Kidney (tissue), 22 donors: ENCODE measurements at places on chromosomes 2 and 18.

GRCh38 chr2:102753563-102754159, 8.2 kb upstream of the TMEM182 start:
- no peak for DNase-seq

- no peak for DNase-seq
These were observed 47.9 kb downstream of the SLC14A1 start for GRCh38 chr18:45771587-45772480.

GRCh38 chr2:75155115-75155514, 44.2 kb downstream of the TACR1 start:
- DNase-seq, result no peak

GRCh38 chr2:45343251-45344017, 267.6 kb downstream of the SRBD1 start:
- no peak for DNase-seq

DNA sequence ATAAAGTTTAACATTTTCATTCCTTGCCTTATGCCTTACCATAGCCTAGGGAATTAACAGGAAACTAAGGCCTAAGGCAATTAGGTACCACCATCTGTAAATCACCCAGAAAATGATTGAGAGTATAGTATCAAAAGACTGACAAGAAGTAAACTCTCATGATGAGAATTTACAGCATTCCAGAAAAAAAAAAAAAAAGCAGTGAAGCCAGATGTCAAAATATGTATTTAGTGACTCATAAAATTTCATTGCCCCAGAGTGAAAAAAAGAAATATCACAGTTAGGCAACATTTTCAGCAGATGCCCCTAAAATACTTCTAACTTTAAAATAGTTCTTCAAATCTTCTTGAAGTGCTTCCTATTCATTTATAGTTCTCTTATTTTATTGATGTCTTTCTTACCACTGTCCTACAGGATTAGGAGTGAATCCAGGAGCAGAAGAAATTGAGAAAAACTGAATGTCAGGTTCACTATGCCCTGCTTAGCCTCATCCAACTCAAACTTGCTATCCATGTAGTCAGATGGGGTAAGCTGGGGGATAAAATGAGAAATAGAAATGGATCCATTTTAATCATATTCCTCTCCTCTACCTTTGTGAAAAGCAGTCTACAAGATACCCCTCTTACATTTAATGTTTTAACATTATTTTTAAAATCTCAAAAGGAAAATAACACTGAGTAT, 57.3 kb upstream of the TANK start:
- no peak for DNase-seq

GRCh38 chr18:69674966-69675365, 272.7 kb downstream of the CD226 start:
- DNase-seq, result no peak

DNA sequence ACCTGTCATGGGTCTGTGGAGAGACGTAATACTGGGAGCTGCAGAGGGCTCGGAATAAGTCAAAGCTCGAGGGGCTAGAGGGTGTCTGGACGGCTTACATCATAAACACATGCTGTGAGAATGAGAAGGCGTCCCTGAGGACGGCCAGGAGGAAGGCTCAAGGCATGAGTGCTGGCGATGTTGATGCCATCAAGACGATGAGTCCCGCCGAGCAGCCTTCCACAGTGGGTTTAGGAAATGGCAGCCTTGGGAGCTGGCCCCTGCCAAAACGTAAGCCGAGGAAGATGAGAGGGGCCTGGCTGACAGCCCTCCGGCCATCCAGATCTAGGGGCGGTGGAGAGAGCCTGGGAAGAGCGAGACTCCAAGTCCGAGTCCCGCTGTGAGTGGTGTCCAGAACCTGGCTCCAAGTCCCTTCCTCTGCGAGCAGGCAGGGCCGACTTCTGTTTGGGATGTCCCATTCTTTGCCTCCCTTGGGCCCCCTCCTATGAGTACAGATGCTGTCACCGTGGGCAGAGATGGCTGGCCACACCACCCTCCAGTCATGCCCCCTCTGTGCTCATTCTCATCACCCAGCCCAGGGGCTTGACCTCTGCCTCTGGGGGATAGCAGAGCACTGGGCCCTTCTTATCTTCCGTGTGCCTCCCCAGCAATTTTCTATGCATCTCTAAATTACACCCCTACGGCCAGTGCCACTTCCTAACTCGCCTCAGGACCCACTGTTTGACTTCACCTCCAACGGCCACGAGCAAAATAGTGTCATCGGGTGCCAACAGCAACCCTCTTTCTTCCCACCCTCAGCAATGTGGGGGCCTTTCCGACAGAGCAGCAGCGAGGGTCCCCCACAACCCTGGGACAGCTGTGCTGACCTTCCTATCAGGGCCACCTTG, 175.7 kb downstream of the FAM210A start:
- no peak for DNase-seq
